EH (cell line): ENCODE measurements at places on chromosomes 11 and 22.

GRCh38 chr11:119728211-119728626, 781 bp downstream of the NECTIN1 start:
- DNase-seq: peak; percentile 16

- peak; percentile 10 for DNase-seq
Measured at GRCh38 chr22:41876275-41876674, 38.6 kb downstream of the SHISA8 start.

- DNase-seq: no peak
Measured at GRCh38 chr11:3222003-3222855, 3.6 kb upstream of the MRGPRG start.

DNA sequence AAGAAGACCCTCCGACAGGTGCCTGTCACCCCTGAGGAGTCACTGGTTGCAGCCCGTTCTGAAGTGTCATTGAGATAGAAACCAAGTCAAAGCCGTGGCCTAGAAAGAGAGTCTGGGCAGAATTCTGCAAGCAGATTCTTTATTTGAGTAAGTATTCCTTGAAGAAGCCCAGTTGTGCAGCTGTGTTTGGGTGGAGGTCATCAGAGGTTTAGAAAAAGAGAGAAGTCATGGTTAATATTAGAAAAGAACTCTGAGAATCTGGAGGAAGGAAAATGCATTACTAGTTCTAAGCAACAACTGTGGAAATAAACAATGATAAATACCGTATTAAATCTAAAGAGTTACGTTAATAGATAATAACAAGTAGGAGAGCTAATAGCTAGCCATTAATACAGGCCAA, 118.8 kb upstream of the KIRREL3 start:
- DNase-seq: no peak

- DNase-seq: no peak
Measured at GRCh38 chr11:19400296-19400695, 159.6 kb upstream of the E2F8 start.

DNA sequence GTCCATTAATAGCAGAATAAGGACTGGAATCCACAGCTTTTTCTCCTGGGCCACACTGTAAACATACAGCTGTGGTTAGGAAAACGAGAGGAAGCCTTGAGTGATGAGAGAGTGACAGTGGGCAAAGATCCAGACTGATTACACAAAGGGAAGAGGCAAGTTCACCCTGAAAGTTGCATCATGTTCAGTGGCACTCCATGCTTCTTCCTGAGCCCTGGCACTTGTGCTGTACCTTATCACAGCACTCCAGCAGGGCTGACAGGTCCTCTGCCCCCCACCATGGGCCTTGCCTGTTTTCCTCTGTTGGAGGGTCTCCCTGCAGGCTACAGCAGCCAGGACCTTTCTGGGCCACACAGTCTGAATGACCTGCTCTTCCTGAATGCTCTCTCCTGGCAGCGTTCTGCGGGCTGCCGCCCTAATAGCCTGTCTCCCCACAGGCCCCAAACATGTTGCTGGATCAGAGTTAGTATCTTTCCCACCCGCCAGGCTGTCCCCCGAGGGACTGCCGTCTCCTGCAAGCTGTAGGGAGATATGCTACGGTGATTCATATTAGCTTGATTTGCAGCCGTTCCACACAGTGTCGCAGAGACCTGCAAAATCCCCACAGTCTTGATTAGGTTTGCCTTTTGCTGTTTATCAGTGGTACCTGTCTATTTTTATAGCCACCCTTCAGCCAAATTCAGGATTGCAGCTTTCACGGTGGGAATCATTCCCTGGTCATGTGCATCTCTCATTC, 60.2 kb downstream of the NTM start:
- DNase-seq: no peak
